Spinal cord (tissue), 10 donors: ENCODE measurements at places on chromosomes 6 and 20. TPM values are rescaled to one million over a fixed set of nuclear protein-coding genes. Genes with fewer than 3 reads are reported as not detected.

ELOVL4 gene
- polyA plus RNA-seq = 69.3 TPM

ZC2HC1B gene
- not detected for polyA plus RNA-seq

OPRM1 gene
- 2.5 TPM for polyA plus RNA-seq

C6orf15 gene
- polyA plus RNA-seq = not detected

GNAS-AS1 gene
- 0.81 TPM for polyA plus RNA-seq

CCN2 gene
- polyA plus RNA-seq = 25.8 TPM

FAM209B gene
- polyA plus RNA-seq = 0.47 TPM

HTR1E gene
- 1.7 TPM for polyA plus RNA-seq

GRIK2 gene
- polyA plus RNA-seq = 60.7 TPM

TAAR1 gene
- not detected for polyA plus RNA-seq

AK9 gene
- 15.0 TPM for polyA plus RNA-seq

PRL gene
- 1.1 TPM for polyA plus RNA-seq

LGSN gene
- 0.11 TPM for polyA plus RNA-seq

CDKAL1 gene
- 16.4 TPM for polyA plus RNA-seq

ISM1 gene
- polyA plus RNA-seq = 11.6 TPM

GHRH gene
- not detected for polyA plus RNA-seq

CST7 gene
- not detected for polyA plus RNA-seq

C4B gene
- 72.7 TPM for polyA plus RNA-seq

BCAS4 gene
- polyA plus RNA-seq = 16.6 TPM

LY6G6C gene
- polyA plus RNA-seq = 0.71 TPM

PPIL6 gene
- 12.8 TPM for polyA plus RNA-seq

FABP7 gene
- polyA plus RNA-seq = 537 TPM

TRIM10 gene
- 0.14 TPM for polyA plus RNA-seq

SPATS1 gene
- 0.57 TPM for polyA plus RNA-seq

EZR gene
- polyA plus RNA-seq = 244 TPM

KCNK16 gene
- not detected for polyA plus RNA-seq

CD164 gene
- polyA plus RNA-seq = 81.0 TPM

COL9A1 gene
- polyA plus RNA-seq = 34.0 TPM

GPR63 gene
- polyA plus RNA-seq = 3.9 TPM

RUNX2 gene
- polyA plus RNA-seq = 1.8 TPM

TSBP1 gene
- not detected for polyA plus RNA-seq

HSPA12B gene
- 13.2 TPM for polyA plus RNA-seq

CGA gene
- polyA plus RNA-seq = 0.59 TPM

ARMC12 gene
- polyA plus RNA-seq = 3.7 TPM

LHFPL5 gene
- polyA plus RNA-seq = 1.5 TPM

SLC17A2 gene
- polyA plus RNA-seq = not detected

CLPSL1 gene
- polyA plus RNA-seq = not detected

PSORS1C2 gene
- not detected for polyA plus RNA-seq

HLA-DMA gene
- 4.9 TPM for polyA plus RNA-seq

NOTCH4 gene
- 31.2 TPM for polyA plus RNA-seq

TOX2 gene
- 15.4 TPM for polyA plus RNA-seq
